ENCODE measurements at places on chromosomes 7 and 10.

DNA sequence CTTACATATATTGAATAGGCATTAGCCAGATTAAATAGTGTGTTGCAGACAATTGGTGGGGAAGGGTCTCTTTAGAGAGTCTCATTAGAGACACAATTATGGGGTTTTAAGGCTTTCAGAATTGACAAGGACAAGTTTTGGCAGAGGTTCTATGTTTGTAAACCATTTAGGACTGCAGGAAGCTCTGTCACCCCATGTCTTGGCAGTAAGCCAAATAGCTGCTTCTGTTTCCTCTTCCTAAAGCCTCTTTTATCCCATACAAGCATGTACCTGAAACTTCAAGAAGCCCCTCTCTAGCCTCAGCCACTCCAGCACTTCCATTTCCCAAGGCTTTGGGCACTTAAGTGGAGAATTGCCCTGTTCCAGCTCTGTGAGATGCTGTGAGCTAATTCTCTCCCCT lies 21.8 kb upstream of the LRRC4 start:
- DNase-seq: no peak

GRCh38 chr10:88918191-88918905 lies 34.2 kb downstream of the ACTA2 start:
- DNase-seq: no peak

DNA sequence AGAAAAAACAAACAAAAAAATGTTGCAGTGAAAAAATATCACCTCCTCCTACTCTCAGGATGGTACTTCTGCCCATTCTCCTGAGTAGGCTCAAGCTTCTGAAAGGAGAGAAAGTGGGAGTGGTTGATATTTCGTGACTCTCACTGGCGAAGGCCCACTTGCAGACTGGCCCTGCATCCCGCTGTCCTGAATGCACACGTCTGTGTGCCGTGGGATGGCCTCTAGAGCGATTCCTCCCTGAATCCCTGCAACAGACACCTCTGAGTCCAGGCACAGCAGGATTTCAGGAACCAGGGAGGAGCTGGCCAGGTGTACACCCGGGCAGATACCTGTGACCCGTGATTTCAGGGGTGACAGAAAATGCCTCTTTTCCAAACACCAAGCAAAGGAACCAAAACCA lies 319.2 kb downstream of the DPP6 start:
- DNase-seq: no peak

DNA sequence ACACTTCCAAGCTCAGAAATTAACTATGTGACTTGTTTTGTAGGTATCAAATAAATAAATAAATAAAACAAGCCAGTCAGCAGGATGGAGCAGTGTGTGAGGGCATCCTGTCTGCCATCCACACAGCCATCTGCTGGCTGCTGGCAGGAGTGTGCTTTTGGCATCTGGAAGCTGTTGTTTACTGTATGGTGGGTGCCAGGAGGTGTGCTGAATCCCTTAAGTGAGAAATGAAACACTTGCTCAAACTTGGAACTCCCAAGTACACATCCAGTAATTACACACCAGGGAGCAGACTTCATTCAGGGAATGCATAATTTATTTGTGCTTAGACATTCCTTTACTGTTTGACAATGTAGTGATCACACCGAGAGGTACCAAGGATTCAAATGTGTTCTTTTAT lies 16.9 kb upstream of the TAX1BP1 start:
- no peak for DNase-seq

DNA sequence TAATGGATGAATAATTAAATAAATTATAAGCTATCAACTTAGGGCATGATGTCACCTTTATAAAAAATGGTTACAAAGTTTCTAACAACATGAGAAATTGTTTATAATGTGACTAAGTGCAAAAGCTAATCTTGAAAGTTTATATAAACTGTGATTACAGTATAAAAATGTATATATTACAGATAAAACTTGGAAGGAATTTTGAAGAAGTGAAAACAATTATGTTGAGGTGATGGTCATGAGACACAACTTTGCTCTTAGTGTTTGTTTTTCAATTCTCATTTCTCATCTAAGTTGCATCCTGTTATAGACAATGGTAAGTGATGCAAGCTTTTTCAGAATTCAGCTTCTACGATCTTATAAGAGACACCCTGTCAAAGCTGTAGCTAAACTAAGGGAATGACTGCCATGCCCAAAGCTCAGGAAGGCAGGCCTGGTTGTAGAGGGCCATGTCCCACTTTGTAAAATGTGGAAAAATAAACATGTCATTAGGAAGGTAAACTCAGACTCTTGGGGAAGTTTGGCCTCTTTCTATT lies 23.9 kb downstream of the MACC1 start:
- no peak for DNase-seq
